Occipital lobe (tissue), 3 donors: ENCODE measurements at places on chromosomes 12 and 14.

GRCh38 chr12:116245189-116245588 lies 32.3 kb downstream of the MED13L start:
- no peak for DNase-seq

DNA sequence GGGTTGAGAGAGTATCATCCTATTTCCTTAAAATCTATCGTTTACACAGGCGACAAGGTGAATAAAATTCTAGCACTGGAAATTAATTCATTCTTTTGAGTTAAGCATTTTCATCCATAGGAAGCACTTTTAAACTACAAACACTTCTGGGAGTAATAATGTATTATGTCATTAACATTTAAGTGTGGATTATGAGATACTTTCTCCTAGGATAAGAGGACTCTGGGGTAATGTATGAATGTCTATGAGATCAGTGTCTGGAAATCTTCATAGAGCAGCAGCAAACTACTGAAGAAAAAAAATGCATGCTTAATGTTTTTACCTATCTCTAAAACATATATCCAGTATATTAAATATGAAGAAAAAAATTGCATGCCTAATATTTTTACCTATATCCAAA lies 86.9 kb downstream of the EPS8 start:
- DNase-seq: no peak

- DNase-seq: no peak
Measured at GRCh38 chr14:78399316-78399889, 229.2 kb downstream of the NRXN3 start.

DNA sequence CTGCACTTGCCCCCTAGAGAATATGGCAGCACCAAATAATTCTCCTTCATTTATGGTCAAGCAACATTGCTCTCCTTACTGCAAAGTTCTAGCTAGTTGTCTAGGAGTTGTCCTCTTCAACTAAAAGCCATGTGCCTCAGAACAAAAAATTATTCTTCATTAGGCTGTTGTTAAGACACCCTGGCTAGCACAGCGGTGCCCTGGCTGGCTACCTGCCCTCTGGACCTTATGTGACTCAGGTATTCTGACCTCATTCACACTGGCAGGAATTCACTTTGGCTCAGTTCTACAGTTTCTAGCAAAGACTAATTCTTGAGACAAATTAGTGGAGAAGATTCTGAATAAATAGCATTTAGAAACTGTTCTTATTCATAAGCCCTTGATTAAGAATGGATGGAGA lies 224.4 kb upstream of the KRR1 start:
- DNase-seq: no peak

- no peak for DNase-seq
Measured at GRCh38 chr12:105967038-105967776, 171.5 kb downstream of the NUAK1 start.

DNA sequence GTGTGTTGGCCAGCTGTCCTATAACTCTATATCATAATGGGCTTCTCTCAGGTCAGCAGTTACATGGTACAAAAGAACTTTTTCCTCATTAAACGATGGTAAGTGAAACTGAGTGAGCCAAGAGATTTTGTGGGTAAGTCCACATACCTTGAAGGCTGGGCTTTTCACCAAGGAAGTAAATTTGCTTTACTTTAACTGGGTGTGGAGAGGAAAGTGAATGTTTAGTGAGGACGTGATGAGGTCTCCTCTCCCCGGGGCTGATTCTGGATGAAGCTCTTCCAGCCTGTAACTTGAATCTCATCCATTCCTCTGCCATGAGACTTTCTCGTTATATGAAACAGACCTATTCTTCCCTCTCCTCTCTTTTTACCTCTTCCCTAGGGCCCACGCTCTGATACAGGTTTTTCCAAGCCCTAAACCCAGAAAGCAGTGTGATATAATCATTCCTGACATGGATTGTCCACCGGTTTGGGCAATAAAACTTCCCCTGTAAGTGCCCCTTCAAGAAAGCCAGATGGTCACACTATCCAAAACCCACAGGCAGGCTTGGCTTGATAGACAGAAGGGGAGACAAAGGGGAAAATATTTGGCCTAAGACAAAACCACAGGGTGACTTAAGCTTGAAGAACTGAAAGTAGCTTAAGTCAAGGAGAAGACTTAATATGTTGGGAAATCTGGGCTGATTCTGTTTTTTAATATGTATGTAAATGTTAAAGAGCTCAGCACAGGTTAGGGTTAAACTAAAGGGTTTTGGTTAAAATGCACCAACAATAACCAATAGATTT lies 50.3 kb downstream of the CIT start:
- no peak for DNase-seq

DNA sequence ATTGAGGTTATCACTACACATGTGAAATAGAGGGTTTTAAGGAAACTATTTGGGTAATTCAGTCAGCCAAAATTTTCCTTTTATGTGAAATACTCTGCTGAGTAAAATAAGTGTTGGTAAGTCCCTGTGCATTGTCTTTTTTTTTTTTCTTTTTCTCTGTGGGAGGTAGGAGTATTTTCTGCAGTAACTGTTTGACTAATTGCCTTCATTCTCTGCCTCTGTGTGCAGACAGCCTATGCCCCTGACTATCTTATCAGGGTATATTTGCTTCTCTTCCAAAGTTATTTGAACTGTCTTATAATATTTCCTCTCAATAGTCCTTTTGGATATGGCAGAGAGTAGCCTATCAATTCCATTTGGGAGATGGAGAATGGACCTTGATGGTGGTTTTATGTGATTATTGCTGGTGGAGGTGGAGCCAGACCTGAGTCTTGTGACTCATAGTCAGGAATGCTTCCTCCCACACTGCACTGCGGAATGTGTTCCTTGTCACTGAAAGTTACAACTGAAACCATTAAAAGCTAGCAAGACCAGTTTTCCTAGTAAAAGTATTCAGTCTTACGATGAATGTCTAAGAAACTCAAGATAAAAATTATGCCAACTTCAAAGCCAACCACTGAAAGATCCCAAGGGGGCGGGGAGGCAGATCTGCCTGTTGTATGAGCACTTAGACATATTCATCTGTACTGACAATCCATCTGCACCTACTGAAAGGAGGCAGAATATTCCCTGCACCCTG lies 40.9 kb upstream of the STXBP6 start:
- no peak for DNase-seq

GRCh38 chr14:69586404-69586803 lies 11.7 kb upstream of the CCDC177 start:
- DNase-seq: no peak

- DNase-seq: no peak
Measured at GRCh38 chr12:50239355-50239891, 43.9 kb downstream of the LIMA1 start.

DNA sequence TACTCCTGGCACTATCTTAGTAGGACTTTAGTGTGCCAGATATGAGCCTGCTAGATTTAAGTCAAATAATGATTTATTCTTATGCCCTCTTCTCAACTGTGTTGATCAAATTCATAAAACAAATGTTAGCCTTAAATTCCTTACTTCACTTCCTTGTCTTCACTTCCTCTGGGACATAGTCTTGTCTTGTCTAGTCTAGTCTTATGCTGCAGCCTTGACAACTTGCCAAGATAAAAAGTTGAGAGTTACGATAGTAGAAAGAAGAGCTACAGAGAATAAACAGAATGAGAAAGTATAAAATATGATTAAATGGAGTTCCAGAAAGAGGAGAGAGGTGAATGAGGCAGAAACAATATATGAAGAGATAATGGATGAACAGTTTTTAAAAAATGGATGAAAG lies 378.1 kb downstream of the DAD1 start:
- DNase-seq: no peak

GRCh38 chr14:75433631-75434071 lies 5.8 kb downstream of the JDP2 start:
- DNase-seq: no peak

- peak; percentile 45 for DNase-seq
Measured at GRCh38 chr14:24071144-24071697, at the start of gene CPNE6. TSS of gene CPNE6 (plus strand) at chr14:24071562. CDS start at chr14:24072937, 1,375 bp downstream.

- DNase-seq: no peak
Measured at GRCh38 chr12:110693731-110694130, 4.8 kb upstream of the HVCN1 start.

DNA sequence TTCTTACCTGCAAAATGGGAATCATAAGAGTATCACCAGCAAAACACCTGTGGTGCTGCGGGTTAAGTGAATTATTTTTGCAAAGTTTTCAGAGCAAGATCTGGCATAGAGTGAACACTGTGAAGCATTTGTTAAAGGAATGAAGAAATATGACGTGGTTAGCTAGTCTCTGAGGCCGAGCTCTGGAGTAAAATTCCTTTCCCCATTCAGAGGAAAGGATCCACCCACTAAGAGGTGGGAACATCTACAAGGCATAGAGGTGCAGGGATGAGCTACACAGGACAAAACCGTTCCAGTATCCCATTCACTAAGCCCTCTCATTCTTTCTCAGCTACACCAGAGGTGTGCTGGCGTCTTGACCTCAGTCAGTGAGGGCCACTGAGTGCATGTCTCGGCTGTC lies 48.5 kb downstream of the JAG2 start:
- DNase-seq: no peak

GRCh38 chr14:55448141-55448614 lies 7.8 kb upstream of the TBPL2 start:
- DNase-seq: no peak

DNA sequence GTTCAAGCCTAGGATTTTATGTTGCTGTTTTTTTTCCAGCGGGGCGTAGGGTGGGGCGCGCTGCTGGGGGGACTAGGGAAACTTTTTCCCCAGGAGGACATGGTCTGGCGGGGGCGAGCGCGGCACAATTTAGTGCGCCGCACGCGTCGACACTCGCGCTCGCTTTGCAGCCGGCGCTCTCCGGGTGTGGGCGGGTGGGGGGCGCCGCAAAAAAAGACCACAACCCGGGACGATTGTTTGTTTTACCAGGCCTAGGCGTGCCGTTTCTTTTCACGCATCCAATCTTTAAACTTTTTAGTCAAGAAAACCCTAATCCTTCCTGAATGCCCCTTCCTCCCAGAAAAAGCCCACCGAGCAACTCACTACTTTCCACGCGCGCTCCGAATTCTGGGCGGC lies 865 bp upstream of the ZFP36L1 start:
- DNase-seq: no peak

DNA sequence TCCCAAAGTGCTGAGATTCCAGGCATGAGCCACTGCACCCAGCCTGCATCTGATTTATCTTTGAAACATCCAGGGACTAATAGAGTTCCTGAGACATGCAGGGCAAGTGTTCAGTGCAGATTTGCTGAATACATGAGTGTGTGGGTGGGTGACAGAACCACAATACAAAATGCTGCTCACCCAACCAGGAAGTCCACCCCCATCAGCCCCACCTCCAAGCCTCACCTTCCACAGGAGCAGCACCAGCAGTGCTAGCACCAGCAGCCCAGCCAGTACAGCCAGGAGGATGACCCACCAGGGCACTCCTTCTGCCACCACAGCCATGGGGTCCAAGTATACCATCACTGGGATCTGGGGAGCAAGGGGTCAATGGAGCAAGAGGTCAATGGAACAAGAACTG lies 20.0 kb downstream of the ITGA7 start:
- DNase-seq: no peak

GRCh38 chr12:100826323-100826722 lies 31.7 kb downstream of the ANO4 start:
- no peak for DNase-seq

- DNase-seq: no peak
Measured at GRCh38 chr12:15846887-15847286, 35.3 kb upstream of the STRAP start.

GRCh38 chr12:67558775-67559174 lies 89.8 kb upstream of the DYRK2 start:
- DNase-seq: no peak

DNA sequence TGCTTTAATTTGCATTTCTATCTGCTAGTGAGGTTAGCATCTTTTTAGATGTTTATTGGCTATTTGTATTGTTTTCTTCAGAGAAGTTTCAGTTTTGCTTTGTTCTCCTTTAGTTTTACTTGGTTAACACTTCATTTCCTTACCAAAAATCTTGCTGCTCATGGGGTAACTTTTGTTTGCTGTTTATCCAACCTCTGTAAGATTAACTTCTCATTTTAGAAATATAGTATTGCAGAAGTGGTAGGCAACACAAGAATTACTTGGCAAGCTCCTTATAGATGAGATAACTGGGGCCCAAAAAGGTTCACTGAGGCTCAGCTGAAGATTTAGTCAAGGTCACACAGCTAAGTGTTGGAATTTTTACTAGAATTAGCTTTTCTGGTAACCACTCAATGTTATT lies 40.5 kb downstream of the ALKBH1 start:
- DNase-seq: no peak
